ENCODE measurements at places on chromosomes 11 and 22.

GRCh38 chr22:17343766-17344165 is 25.5 kb upstream of the CECR2 start:
- no peak for DNase-seq

- DNase-seq: peak; percentile 62
Observed at GRCh38 chr22:29470159-29470855, 9.7 kb upstream of the NEFH start.

- no peak for DNase-seq
Observed at GRCh38 chr22:17770180-17771077, 3.8 kb downstream of the BID start.

DNA sequence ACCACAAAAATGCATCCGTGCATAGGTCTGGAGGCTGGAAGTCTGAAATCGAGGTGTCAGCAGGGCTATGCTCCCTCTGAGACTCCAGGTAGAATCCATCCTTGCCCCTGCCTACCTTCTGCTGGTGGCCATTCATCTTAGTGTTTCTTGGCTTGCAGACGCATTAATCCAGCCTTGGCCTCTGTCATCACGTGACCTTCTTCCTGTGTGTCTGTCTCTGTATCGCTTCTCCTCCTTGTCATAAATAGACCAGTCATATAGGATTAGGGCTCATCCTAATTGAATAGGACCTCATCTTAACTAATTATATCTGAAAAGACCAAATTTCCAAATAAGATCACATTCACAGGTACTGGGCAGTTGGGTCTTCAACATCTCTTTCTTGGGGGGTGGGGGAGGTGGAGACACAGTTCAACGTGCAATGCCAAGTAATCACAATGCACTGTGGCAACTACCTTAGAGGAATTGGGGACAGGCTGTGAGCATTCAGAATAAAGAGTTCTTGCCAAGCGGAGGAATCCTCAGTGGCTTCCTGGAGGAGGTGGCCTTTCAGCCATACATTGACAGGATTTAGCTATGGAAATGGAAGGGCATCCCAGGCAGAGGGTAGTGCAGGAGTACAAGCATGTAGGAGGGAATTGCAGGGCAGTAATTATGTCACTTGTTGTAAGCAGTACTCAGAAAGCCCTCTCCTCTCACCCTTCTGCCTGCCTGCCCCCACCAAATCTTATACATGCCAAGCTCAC is 96.2 kb upstream of the SYT13 start:
- DNase-seq: no peak

DNA sequence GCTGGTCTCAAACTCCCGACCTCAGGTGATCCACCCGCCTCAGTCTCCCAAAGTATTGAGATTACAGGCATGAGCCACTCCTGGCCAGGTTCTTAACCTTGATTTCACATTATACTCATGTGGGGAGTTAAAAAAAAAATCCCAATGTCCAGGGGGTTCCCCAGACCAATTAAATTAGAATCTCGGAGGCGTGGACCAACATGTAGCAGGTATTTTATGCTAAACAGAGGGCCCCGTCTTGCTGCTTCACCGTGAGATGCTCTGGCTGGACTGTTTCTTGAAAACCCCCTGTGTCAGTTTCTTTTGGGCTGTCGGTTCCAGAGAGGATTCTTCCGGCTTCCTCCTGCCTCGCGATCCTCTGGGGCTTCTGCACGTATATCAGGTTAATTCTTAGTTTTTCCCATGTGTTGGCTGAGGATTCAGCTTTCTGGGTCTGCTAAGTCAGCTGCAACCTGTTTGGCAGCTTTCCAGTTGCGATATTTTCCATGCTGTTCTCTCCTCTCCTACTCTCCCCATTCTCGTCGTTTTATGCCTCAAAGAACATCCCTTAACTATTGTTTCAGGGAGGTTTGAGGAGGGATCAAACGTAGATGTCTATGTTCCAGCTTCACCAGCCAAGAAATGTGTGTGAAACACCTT is 50.6 kb upstream of the ACCSL start:
- DNase-seq: no peak

- no peak for DNase-seq
Observed at GRCh38 chr11:28384418-28384817, 276.2 kb downstream of the METTL15 start.

DNA sequence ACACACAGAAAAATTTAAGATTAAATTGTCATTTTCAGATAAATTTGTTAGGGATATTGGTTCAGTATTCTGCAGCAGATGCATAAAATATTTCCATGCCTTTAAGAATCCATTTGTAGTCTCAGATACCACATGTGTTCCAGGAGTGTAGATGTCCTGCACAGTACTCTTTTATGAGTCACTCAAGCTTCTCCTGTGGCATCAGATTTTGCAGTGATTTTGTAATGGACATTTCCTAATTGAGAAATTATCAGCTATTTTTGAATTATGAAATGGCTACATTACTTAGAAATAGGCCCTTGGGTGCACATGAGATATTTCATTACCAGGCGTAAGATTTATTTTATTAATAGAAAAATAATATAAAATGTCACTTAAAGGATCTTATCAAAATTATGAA is 18.9 kb downstream of the MMP3 start:
- no peak for DNase-seq

DNA sequence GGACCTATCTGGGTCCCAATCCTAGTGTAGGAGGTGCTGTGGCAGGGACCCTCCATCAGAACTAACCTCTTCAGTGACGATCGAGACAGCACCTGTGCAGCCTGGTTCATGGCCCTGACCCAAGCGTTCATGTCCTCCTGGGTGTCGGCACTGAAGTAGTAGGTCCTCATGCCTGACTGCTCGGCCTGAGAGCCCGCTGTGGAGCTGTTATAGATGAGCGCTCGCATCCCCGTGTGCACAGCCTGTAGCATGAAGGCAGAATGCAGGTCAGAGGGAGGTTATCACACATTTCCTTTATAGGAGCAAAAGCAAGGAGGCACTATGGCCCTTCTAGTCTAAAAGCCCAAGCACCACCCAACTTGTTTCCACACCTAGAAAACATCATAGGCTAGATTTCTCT is 103.0 kb downstream of the C11orf58 start:
- no peak for DNase-seq

- DNase-seq: no peak
Observed at GRCh38 chr11:2481253-2481652, 36.4 kb downstream of the KCNQ1 start.

DNA sequence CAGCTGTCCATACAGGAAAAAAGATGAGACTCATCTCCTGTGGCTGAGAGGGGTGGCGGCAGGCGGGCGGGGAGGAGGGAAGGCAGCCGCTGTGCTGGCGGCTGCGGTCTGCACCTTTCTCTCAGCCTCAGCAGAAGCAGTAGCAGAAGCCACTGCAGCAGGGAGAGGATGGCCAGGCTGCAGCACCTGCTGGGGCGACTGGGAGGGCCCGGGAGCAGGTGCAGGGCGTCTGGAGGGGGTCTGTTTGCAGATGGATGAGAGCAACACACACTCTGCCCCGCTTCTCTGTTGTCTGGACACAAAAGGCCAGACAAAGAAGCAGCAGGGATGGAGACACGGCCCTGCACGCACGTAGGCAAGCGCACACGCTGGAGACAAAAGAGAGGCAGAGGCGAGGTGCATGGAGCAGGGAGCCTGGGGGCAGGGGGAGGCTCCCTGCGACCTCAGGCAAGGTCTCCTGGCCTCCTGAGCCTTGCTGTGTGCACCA is 9.3 kb upstream of the MIAT start:
- DNase-seq: peak; percentile 29

- no peak for DNase-seq
Observed at GRCh38 chr11:28822576-28822975, 714.4 kb downstream of the METTL15 start.

DNA sequence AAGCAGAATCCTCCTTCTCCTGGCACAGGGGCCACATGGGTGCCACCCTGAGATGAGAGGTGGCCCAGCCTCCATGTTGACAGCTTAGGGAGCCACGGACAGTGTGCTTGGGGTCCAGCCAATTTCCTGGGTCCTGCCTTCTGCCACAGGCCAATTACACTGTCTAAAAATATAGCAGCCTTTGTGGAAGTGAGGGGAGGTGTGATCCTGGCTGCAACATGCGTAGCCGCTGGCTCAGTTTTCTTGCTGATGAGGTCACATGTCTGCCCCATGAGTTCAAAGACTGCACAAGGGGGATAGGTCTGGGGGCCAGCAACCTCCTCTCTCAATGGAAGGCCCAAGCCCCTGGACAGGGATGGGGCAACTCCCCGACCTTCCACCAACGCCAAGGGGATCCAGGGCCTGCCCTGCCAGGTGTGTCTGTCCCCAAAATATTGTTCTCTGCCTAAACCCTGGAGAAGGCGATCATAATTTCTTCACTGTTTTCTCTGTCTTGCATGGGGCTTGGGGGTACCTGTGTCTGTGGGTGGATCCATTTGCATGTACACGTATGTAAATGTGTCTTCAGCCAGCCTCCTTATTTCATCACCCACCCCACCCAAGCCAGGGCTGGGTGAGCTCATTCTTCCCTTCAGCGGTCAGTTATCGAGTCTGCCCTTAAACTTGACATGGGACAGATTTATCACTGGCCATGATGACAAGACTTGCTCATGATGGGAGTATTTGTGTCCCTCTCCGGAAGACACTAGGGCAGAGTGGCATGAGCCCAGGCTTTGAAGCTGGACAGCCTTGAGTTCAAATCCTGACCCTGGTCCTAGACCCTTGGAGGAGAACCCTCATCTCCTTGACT is 59.4 kb downstream of the OTOG start:
- no peak for DNase-seq

DNA sequence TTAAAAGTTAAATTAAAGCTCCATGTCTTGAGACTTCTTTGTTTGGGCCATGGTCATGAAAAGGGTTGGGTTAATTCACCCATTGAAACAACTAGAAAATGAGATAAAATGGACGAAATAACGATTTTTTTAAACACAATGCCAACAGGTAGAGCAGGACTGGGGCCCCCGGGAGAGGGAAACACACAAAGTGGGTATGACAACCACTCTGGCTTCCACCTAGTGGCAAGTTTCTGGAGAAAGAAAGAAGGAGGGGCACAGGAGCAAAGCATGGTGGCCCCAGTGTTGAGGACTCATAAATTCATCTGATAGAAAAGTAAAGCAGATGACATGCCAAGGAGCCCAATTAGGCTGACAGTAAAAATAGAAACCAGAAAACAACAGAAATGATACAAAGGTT is 68.4 kb downstream of the MYEOV start:
- no peak for DNase-seq

DNA sequence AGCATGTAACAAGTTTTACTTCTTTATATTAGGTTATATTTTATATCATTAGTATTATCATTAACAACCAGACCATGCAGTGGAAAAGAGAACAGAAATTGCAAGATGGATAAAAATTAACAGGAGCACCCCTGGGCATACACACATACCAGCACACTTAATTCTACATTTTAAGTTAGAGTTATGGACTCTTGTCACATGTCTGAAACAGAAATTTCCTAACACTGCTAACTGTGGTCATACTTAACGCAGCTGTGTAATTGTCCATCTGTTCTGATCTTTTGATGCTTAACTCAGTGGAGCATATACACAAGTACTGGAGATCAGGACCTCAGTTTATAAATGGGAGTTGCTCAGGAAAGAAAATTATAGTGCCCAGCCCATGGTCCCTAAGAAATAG is 358 bp downstream of the OR52H1 start:
- DNase-seq: no peak

DNA sequence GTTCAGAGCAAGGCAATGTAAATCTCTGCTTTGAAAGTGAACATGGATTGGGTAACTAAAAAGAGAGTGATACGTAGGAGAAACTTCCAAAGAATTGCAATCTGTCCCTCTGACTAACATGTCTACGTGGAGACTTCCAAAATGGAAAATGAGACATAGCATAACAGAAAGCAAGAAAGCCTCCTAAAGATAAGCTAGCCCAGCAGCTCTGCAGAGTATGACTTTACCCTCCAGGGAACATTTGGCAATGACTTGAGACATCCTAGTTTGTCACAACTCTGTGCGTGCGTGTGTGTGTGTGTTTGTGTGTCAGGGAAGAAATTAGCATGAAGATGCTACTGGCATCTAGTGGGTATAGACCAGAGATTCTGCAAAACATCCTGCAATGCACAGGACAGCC is 817.4 kb downstream of the NTM start:
- DNase-seq: no peak

- no peak for DNase-seq
Observed at GRCh38 chr11:44319170-44319551, 9.2 kb upstream of the ALX4 start.

DNA sequence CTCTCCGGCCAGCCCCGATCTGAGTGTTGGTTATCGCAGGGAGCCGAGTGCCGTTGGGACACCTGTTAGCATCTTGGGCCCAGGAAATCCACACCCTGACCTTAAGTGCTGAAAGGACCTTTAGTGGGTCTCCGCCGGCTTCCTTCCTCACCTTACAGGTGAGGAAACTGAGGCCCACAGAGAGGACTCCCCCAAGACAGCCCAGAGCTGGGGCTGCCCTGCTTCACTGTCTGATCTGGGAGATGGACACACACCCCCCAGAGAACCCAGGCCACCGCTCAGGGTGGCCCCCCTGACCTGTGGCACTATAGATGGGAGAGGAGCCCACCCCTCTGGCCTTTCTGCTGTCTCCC is 73.6 kb downstream of the FBLN1 start:
- DNase-seq: no peak

- DNase-seq: no peak
Observed at GRCh38 chr22:39956932-39957664, 3.1 kb upstream of the TMA7B start.

DNA sequence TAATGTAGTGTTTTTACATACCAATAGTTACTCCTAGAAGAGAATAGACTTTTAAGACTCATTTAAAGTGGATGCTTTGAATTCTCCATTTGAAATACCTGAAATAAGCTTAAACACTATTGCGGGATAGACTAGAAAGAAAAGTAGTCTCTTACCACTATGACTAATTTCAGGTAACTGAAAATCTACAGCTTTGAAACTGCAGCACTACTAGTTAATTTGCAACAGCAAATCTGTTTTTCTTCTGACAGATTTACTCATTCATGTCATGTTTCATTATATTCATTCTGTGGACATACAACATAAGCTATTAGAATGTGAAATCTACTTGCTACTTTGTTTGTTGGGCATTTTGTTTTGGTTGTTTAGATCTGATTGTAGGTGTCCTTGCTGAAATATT is 153.6 kb downstream of the MAML2 start:
- no peak for DNase-seq

- no peak for DNase-seq
Observed at GRCh38 chr22:38196791-38197419, 4.9 kb upstream of the MAFF start.

All from T-helper 9 cell (primary cell).